ENCODE measurements at places on chromosomes 11 and 22. TPM values are rescaled to one million over a fixed set of nuclear protein-coding genes. Genes with fewer than 3 reads are reported as not detected.

OR5P2 gene
- total RNA-seq, result not detected

C2CD3 gene
- total RNA-seq, result 15.1 TPM

SLC43A3 gene
- 127 TPM for total RNA-seq

TSKU gene
- total RNA-seq, result 23.4 TPM

OR51S1 gene
- not detected for total RNA-seq

- no peak for DNase-seq
Measured at GRCh38 chr11:11865449-11865848, 23.7 kb downstream of the USP47 start.

GRCh38 chr11:11243209-11243589 is 109.9 kb downstream of the CSNK2A3 start:
- DNase-seq, result no peak

DNA sequence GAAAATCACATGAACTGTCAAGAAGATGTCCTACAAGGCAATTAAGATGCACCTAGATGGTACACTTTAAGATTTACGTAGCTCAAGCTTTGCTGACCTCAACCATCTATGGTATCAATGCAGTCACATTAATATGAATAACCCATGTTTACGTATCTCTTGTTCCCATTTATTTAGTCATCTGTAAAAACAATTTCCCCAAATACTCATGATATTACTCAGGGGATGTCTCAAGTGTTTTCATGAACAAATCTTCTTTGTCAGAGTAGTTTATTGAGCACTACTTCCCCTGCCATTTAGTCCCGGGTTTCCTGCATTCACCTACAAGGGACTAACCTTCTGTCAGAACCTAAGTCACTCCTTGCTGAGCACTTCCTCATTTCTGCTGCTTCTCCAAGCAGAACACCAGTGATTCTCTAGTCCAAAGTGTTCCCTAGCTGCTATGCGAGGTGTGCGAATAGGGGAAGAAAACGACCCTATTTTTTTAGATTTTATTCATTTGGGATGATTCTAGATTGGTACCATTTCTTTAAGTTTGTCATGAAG is 554.3 kb upstream of the LRRC4C start:
- DNase-seq, result no peak

- no peak for DNase-seq
Measured at GRCh38 chr11:2522631-2523255, 77.9 kb downstream of the KCNQ1 start.
